Activated gamma-delta T cell treated with Interleukin-2 at 50 U/mL for 16 hours (primary cell): ENCODE measurements at places on chromosomes 16 and 17.

DNA sequence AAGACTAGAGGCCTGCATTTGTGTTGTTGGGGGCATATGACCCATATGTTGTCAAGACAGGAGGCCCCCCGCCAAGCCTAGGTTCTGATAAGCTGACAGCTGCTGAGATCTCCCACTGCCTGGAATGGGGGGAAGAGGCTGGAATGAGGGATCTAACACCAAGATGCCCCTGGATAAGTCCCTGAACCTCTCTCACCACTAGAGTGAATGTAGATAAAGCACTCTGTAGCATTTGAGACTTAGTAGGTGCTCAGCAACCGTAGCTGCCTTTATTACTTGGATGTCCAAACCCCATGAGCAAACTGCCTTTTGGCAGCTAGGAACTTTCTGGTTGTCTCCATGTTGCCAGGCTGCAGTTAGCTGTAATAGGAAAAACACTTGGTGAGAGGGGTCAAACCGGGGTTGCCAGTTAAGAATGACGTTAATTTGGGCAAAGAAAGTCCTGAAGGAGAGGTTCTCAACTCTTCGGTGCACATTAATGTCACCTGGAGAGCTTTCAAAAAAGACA, 4.4 kb upstream of the RASL10B start:
- DNase-seq, result no peak

- no peak for DNase-seq
These were observed 148.7 kb upstream of the ZFHX3 start for GRCh38 chr16:73196670-73197069.

GRCh38 chr17:75125984-75126383, 5.6 kb downstream of the NT5C start:
- DNase-seq, result no peak

- no peak for DNase-seq
These were observed 200.3 kb upstream of the MPHOSPH6 start for GRCh38 chr16:82370282-82370681.

DNA sequence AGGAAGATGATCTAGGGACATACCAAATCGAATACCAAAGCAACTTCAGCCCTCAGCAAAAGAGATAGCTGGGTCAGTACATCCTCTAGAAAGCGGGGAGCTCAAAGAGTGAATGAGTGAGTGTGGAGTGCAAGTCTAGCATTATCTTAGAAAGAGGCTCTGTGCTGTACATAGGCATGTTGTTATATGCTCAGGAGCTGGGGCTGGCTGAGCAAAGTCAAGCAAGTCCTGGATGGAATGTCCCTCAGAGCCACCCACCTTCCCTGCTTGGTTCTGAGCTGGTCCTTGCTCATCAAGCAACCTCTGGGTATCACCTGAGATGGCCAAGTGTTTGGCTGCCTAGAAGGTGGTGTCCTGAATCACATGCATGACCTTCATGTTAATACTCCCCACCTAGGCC, 4.9 kb upstream of the KLHL11 start:
- no peak for DNase-seq
